BJ (cell line): ENCODE measurements at places on chromosomes 12 and 14.

DNA sequence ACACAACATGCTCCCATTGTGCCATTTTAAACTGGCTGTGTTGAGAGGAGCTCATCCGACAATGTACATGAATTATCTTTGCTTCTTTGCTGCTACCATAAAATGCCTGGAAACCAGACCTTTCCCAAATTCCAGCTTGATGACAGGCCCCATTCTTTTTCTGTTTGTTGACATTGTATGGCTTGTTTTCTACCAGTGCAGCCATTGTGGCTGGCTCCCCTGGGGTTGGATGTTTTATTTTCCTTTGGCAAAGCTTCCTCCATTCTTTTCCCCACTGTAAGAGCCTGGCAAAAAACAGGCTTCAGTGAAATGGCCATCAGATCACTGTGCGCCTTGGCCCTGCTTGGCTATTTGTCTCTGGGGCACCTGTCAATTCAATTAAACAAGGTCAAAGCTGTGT, 532.5 kb downstream of the VRK1 start:
- no peak for DNase-seq

DNA sequence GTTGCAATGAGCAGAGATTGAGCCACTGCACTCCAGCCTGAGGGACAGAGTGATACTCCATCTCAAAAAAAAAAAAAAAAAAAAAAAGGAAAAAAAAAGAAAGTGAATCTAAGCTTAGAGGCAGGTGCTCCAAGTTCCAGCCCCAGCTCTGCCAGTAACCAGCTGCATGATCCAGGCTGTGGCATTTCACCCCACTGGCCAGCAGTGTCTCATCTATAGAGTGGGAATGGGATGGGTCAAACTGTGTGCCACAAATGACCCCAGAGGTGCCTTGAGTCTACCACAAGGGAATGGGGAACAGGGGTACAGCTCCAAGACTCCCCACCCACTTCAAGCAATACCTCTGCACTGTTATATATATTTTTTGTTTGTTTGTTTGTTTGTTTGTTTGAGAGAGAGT, 5.0 kb downstream of the PLEKHD1 start:
- no peak for DNase-seq

DNA sequence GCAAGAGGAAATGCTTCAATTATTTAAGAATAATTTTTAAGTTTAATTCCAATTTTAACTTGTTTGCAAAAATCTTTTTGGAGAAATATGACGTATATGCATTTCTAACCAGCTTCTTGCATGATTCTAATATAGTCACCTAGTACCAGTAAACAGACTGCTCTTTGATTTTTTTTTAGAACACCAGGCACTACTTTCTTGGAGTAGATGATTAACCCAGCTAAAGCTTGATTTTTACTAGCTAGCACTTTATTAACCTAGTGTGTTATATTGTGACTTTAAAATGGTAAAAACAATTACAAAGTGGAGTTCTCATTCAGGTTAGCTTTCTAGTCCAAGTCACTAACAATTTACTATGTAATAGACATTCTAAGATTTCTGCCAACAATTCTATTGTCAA, 32.6 kb upstream of the FGD4 start:
- DNase-seq = no peak

GRCh38 chr12:15644700-15645099, 144.5 kb downstream of the EPS8 start:
- DNase-seq = no peak

- DNase-seq = peak; percentile 2
Measured at GRCh38 chr14:77761205-77761931, 412 bp upstream of the SNW1 start.

DNA sequence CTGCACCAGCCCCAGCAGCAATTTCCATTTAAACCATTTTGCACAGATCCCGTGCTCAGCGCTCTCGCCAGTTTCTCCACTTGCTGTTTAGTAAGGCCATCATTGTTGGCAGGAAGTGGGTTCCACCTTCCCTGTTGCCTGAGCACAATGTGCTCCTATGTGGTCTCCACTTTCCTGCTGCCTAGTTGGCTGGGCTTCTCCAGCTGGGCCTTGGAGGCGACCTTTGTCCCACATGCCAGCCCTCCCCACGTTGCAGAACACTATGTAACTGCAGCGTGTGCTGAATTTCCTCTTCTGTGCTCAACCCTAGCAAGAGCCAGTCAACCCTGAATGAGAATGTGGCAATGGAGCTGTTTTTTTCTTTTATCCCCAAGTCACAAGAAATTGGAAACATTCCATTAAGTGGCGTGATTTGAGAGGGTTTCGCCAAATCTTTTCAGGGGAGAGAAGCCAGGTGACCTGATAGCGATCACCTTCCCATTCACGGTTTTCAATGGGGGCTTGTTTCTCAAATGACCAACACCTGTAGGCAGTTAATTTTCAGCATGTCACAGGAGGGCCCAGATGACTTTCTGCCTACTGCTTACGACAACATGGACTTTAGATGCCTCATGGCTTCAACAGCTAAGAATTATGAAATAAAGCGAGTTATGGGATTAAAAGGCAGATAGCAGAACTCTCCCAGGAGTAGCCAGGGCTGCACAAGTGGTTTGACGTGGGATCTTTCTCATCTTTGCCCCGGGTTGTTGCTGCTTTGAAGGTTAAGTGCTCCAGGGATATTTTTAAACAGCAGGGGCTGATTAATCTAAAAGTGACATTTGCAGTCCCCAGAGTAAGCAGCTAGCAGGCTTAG, at the start of gene ACACB:
Gene ACACB, plus strand, starts transcription at position 830 of the 853 bp plus-strand sequence. CDS start 22,819 bp downstream, outside the sequence.
- no peak for DNase-seq

DNA sequence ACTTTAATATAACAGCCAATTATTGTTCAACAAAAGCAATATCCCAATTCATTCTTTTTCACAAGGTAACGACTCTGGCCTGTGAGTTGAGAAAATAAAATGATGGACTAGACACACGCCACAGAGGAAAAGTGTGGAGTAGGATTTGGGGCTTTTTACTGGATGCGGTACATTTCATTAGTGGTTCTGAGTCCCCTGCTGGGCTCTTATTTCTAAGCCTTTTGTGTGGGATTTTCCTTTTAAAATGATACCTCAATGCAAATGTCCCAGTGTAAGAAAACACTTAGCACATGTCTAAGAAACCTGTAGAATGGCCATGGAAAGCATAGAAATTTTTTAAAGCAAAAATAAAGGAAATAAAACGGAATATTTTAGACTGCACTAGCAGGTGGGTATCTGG, 73.4 kb downstream of the C12orf42 start:
- no peak for DNase-seq

GRCh38 chr12:107304588-107305532, 211.5 kb upstream of the CRY1 start:
- DNase-seq = no peak

GRCh38 chr12:39619316-39619659, 315 bp downstream of the ABCD2 start:
- no peak for DNase-seq

DNA sequence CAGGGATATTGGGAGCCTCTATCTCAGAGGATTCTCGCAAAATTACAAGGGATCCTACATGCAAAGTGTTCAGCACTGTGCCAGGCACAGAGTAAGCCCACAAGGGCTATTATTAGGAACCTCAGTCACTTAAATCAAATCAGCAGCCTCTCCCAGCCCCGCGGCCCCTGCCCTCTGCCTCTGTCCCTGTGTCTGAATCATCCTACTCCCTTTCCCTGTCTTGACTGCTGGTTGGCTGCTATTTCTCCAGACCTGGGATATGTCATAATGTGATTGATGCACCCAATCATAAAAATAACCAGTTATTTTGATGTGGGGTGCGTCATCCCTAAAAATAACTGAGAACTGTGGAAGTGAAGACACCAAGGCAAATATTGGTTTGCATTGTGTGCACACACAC, 176.3 kb downstream of the KSR2 start:
- no peak for DNase-seq

- DNase-seq = peak; percentile 95
Measured at GRCh38 chr12:109462868-109463692, 14.0 kb downstream of the KCTD10 start.

DNA sequence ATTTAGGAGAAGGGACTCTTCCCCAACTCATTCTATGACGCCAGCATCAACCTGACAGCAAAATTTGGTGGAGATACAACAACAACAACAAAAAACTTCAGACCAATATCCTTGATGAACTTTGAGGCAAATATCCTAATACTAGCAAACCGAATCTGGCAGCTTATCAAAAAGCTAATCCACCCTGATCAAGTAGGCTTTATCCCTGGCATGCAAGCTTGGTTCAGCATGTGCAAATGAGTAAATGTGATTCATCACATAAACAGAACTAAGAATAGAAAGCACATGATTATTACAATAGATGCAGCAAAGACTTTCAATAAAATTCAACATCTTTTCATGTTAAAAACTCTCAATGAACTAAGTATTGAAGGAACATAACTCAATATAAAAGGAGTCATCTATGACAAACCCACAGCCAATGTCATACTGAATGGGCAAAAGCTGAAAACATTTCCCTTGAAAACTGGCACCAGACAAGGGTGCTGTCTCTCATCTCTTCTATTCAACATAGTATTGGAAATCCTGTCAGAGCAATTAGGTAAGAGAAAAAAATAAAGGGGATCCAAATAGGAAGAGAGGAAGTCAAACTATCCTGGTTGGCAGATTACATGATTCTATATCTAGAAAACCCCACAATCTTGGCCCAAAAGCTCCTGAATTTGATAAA, 233.3 kb downstream of the CCDC59 start:
- DNase-seq = no peak

GRCh38 chr12:74245458-74245857, 292.2 kb upstream of the ATXN7L3B start:
- no peak for DNase-seq

GRCh38 chr14:78157494-78158437, 12.4 kb upstream of the NRXN3 start:
- DNase-seq = no peak

DNA sequence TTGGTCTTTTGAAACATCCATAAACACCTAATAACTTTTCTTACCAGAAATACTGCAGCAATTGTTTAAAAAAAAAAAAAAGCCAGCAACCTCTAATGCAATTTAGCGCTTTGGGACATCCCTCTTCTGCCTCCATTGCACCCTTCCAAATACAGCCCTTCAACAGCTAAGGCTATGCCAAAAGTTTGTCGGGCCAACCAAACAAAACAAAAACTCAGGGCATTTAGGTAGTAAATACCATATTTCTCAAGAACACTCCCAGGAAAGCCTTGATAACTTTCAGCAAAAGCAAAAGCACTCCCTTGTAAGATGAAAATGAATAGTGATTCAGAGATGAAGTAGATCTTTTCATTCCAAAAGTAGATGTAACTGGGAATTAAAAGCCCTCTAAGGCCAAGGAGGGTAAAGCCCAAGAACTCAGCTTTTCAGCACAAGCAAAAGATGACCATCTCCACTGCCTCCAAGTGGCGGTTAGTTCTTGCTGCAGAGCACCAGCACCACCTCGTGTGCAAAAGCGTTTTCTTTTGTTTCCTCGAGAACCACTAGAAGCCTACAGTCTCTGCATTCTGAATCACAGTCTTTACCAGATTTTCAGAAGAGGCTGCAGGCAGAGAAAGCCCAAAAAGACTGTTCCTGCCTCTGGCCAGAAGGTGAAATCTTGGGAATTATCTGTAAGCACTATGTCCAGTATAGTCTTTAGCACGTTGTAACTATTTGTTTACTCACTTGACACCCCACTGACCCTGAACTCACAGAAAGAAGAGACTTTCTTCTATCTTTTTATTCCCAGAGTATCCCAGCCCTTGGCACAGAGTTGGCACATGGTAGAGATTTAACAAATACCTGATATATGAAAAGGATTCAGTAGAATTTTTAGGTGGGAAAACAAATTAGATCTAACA, 53.1 kb downstream of the SIX6 start:
- DNase-seq = no peak

DNA sequence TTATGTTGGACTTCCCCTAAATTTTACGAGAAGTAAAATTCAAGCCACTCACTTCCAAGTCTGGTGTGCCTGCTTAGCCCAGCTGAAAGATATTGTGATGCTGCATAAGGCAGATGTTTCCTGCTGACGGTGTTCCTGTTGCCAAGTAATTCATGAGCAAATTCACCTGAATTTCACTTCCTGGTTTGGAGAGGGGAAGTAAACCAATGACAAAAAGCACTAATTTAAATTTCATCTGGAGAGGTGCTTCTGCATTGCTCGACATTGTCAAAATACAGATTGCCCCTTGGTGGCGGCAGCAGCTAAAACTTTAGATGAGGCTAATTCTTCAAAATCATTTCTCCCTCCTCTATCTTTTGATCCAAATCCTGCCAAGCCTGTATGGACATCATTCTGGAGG, 281.1 kb downstream of the AACS start:
- no peak for DNase-seq

DNA sequence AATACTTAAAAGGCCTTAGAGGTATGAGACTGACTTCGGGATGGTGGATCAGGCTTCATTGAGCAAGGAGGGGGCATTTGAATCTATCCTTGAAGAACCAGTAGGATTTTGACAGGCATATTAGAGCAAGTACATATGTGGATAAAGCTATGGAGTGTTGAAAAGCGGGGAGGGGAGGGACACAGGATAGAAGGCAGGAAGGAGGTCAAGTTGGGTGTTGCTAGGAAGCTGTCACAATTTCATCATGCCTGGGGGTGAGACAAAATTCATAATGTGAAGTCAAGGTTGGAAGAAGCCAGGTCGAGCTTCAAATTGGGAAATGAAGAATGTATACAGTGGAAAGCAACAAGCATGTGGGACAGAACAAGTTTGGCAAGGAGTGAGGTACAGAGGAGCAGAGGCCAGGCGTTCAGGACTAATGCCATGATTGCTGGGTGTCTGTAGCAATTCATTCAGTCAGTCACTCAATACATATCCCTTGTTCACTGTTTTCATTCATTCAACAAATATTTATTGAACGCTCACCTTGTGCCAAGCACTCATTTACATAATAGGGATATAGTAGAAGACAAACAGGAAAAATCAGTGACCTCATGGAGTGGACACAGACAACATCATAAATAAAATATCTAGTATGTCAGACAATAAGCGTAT, 58.3 kb upstream of the LTA4H start:
- DNase-seq = no peak

GRCh38 chr12:117361347-117361751, at the start of gene NOS1:
NOS1 (minus strand) TSS chr12:117361626; CDS start chr12:117331069, 30,557 bp downstream.
- no peak for DNase-seq

GRCh38 chr14:101195309-101195901, 291.9 kb upstream of the RTL1 start:
- DNase-seq = no peak

DNA sequence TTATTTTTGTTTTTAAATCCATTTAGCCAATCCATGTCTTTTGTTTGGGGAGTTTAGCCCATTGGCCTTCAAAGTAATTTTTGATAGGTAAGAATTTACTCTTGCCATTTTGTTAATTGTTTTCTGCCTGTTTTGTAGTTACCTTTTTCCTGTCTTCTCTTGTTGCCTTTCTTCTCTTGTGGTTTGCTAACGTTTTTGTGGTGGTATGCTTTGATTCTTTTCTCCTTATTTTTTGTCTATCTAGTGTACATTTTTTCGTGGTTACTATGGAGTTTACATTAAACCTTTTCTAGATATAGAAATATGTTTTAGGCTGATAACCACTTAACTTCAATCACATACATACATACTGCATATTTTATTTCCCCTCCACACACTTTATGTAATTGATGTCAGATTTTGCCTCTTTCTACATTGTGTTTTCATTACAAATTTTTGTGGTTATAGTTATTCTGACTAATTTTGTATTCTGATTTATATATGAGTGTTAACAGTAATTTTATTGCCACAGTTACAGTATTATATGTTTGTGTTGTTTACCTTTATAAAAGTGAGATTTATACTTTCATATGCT, 19.2 kb upstream of the PPP1R12A start:
- no peak for DNase-seq
